ENCODE measurements at places on chromosomes 1 and 21.

- no peak for DNase-seq
These were observed 33.5 kb upstream of the SSBP3 start for GRCh38 chr1:54439550-54440223.

DNA sequence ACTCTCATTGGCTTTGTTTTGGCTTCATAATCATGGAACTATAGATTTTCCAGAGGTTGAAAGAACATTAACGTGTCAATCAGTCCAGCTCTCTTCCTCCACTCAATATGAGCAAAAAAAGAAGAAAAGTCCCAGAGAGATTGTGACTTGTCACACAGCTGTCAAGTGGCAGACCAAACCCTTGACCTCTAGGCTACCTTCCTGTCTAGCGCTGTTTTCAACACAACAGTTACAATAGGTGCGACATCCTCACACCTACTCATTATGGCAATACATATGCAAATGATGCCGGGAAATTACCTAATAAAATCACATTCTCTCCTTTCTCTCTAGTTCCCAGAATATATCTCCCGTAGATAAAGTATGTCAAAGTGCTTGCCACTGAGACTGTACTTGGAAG is 1.1 kb downstream of the WARS2 start:
- peak; percentile 79 for DNase-seq

DNA sequence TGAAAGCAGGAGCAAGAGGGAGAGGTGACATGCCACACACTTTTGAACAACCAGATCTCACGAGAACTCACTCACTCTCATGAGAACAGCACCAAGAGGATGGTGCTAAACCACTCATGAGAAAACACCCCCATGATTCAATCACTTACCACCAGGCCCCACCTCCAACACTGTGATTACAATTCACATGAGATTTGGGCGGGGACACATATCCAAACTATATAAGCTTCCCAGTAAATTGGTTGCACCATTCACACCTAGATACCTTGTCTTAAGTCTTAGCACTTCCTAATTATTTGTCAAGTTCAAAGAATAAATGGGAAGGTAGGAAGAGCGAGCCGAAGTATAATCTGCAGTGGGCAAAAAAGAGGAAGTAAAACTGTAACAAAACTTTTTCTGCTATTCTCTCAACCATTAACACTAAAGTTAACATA is 34.3 kb downstream of the AMY1C start:
- DNase-seq = no peak

DNA sequence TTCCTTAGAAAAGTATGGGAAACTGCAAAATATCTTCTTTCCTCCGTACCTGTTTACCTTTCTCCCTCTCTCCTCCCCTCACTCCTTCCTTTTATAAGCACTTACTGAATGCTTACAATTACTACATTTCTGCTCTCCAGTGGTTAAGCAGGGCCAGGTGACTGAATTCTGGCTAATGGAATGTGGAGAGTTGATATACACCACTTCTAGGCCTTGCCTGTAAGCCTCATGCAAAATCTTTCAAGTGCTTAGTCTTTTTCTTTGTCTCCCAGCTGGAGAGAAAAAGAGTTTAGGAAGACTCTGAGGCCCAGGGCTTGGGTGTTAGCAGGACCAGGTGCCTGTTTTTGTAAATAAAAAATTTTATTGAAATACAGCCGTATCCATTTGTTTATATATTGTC is 77.7 kb upstream of the CACNA1E start:
- DNase-seq = no peak

DNA sequence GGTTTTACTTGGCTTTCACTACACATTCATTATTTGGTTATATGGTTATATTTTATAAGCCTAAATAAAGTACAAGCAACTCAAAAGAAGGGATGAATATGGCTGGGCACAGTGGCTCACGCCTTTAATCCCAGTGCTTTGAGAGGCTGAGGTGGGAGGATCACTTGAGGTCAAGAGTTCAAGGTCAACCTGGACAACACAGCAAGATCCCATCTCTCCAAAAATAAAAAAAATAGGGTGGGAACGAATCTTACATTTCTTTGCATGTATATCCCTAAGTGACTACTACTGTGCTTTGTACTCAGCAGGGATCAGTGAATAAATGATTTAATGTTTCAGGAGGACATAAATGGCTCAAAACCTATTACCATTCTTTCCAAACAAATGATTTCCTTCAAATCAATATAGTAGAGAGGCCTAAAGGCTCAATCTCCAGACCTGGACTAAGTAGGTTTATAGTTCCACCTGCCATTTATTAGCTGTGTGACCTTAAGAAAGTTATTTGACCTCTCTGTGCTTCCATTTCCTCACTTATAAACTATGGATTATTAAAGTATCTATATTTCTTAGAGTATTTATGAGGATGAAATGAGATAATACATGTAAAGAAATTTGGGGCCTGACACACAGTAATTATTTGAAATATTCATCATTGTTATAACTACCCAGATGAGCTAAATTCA is 28.3 kb downstream of the TGFBR3 start:
- DNase-seq = no peak

DNA sequence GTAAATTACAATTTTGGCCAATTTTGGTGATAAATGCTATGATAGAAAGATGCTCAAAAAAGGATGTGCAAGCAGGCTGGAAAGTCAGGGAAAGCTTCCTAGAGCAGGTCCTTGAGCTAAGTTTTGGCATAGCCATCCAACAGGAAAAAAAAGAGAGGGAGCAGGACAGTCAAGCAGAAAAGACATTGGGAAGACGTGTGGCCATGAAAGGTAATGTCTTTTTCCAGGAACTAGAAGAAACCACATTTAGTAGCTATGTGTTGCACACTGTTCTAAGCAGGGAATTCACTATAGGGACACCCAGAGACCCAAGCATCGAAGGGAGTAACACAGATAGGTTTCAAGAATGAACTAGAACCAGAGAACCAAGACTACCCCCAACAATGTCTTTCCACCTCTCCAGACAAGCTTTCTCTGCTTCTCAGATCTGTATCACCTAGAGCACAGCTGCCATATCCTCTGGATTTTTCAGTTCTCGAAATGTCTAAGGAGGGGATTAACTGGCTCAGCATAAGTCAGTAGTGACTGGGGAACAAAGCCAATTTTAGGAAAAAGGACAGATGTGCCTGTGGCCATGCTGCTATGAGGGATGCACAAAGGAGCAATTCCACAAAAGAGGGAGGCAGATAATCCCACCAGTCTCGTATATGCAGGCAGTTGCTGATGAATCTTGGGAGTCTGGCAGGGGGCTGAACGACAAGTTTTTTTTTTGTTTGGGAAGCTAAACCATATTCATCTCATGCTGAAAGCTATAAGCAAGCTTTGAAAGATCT is 97.1 kb upstream of the DAB1 start:
- no peak for DNase-seq

GRCh38 chr1:155850345-155850744 is 6.7 kb downstream of the GON4L start:
- no peak for DNase-seq

Measured in CD4-positive, alpha-beta T cell treated with Interleukin-17A for 1 hour (primary cell).